ENCODE measurements at places on chromosomes 1 and 21.

DNA sequence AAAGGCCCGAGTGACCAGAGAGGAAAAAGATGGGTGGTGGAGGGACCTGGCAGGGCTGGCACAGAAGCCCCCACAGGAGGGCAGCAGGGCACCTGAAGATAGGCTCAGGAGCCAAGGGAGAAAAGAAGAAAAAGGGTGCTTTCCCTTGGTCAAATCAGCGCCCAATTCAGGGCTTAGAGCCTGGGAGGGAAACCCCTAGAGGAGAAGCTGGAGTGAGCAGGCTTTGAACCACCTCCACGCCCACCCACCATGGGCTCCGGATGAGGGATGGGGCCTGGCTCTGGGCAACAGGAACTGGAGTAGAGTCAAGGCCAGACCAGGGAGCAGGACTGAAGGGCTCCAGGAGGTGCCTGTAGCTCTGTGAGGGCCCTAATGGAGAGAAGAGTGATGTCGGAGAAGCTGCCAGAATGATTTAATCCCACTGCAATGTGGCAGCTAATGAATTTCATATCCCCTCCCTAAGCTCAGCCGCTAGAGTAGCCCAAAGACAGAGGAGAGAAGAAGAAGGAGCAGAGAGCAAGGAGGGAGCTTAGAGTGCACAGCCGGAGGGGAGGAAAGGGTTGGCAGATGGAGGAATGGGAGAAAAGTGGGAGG lies 12.0 kb upstream of the PRELP start:
- no peak for DNase-seq

GRCh38 chr21:39148975-39149374 lies 34.3 kb downstream of the PSMG1 start:
- no peak for DNase-seq

GRCh38 chr1:237959838-237960237 lies 69.1 kb upstream of the ZP4 start:
- DNase-seq, result no peak

GRCh38 chr21:46095083-46095719 lies 2.7 kb upstream of the COL6A2 start:
- no peak for DNase-seq

- DNase-seq, result no peak
Observed at GRCh38 chr1:145719230-145720079, at the start of gene CD160. Gene CD160 (plus strand): TSS chr1:145719499. CDS start chr1:145728328, 8,829 bp downstream.

- DNase-seq, result no peak
Observed at GRCh38 chr1:159580340-159580739, 7.3 kb upstream of the APCS start.

GRCh38 chr1:30664103-30664755 lies 59.2 kb downstream of the MATN1 start:
- no peak for DNase-seq
